ENCODE measurements at places on chromosomes 4 and X. TPM values are rescaled to one million over a fixed set of nuclear protein-coding genes. Genes with fewer than 3 reads are reported as not detected.

- DNase-seq, result no peak
- no peaks in the 10 kb centered on the region for H3K4me1 ChIP-seq
Measured at GRCh38 chr4:5815641-5816040, 77.2 kb downstream of the CRMP1 start.

DNA sequence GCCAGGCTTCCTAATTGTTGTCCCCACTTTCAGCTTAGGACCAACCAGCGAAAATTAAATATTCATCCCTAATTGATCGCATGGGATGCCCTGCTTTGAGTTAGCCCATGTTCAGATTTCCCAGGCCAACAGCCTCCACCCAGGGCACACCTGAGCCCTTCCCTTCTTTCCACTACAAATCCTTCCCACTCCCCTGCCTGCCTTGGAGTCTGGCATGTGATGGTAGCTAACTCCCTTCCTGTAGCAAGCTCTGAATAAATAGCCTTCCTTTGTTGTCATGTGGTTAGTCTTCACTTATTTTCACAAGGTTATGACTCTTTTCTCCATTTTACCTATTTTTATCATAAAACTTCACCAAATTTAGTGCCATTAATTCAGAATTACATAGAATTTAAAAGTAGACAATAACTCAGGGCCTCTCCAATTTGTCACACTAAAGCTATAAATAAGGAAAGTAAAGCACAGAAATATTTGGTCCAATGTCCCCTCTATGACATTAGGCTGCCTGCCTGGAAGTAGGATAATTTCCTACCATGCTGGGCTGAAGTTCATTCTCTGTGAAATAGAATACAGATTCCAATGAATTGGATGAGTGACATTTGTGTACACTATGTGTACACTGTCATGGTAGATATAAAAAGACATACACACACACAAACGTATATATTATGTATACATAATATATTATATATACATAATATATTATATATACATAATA lies 166.4 kb upstream of the CPEB2 start:
- H3K4me3 ChIP-seq, result no peak overlapping the region
- H3K27ac ChIP-seq, result no peak overlapping the region
- no peak for DNase-seq
- no peaks in the 10 kb centered on the region for H3K27me3 ChIP-seq

GRCh38 chrX:65971151-65971550 lies 68.7 kb downstream of the VSIG4 start:
- no peak overlapping the region for H3K4me3 ChIP-seq
- H3K36me3 ChIP-seq, result no peaks in the 10 kb centered on the region
- H3K27ac ChIP-seq, result no peak overlapping the region
- H3K27me3 ChIP-seq, result no peaks in the 10 kb centered on the region
- DNase-seq, result peak; percentile 1

The HMGN5 gene
- total RNA-seq, result 1.2 TPM

DNA sequence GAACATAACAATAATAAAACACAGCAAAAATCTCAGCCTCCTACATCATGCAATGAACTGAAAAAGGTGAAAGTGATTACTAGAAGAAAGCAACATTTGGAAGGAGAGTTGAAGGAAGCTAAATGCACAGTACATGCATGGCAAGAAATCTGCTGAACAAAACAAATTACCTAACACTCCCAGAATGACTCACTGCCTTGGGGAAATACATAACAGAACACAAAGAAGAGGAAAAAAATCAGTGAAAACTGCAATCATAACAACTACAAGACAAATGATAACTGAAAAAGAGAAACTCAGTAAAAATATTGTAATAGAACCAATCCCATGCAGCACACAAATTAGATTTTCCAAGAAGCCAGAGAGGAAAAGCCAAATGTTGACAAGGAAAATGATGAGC lies 1513.2 kb downstream of the ARAP2 start:
- DNase-seq, result no peak
- no peaks in the 10 kb centered on the region for H3K27me3 ChIP-seq
- no peak overlapping the region for H3K4me3 ChIP-seq
- no peaks in the 10 kb centered on the region for H3K36me3 ChIP-seq

GRCh38 chrX:40685362-40685918 lies 38.1 kb upstream of the CXorf38 start:
- H3K27ac ChIP-seq, result no peak overlapping the region
- H3K27me3 ChIP-seq, result no peaks in the 10 kb centered on the region

DNA sequence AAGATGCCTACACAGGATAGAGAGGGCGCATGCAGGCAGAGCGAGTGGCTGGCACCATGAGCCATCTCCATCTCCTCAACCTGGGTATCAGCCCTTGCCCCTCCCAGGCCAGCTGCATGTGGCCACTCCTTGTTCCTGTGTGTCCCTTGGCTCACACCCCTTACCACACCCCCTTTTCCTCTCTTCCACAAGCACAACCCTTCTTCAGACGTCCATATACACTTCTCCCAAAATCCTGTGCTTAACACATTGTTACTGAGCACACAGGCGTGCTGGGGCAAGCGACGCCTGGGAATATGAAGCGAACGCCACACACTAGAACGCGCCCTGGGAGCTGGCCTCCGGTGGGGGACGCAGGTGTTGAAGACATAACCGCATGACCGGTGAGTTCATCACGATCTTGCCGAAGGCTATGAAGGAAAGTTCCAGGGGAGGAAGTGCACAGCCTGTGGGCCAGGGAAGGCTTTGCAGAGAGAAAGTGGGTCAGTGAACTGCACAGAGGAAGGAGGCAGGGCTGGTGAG lies 19.1 kb upstream of the KIAA0232 start:
- no peak for DNase-seq
- H3K36me3 ChIP-seq, result no peaks in the 10 kb centered on the region
- no peak overlapping the region for H3K4me3 ChIP-seq

GRCh38 chrX:136954930-136955329 lies 74.4 kb upstream of the RBMX start:
- H3K4me3 ChIP-seq, result no peak overlapping the region
- no peaks in the 10 kb centered on the region for H3K4me1 ChIP-seq
- DNase-seq, result no peak
- H3K27ac ChIP-seq, result no peak overlapping the region
- H3K27me3 ChIP-seq, result no peaks in the 10 kb centered on the region
- no peaks in the 10 kb centered on the region for H3K36me3 ChIP-seq

The NHSL2 gene
- 1.1 TPM for total RNA-seq

DNA sequence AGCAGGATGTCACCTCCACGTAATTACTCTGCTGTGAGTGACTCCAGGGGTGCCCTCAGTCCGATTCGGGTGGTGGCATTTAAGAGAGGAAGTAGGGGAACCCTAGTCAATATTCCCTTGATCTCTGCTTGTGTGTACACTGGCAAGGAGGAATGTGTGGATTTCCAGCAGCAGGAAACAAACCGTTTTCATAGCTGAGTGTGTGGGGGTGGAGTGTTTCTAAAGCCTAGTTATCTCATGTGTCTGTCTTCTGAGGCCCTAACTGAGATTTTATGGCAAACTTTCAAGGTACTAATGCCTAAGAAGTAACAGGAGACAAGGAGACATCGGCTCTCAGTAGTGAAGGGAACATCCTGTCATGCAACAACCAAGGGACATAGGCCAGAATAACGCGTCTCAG lies 6.6 kb upstream of the CLDN24 start:
- H3K27ac ChIP-seq, result no peak overlapping the region
- no peaks in the 10 kb centered on the region for H3K27me3 ChIP-seq

The BEX5 gene
- 2.0 TPM for total RNA-seq
